ENCODE measurements at places on chromosomes 5 and 9. TPM values are rescaled to one million over a fixed set of nuclear protein-coding genes. Genes with fewer than 3 reads are reported as not detected.

EQTN gene
- polyA plus RNA-seq, result not detected

- peak; percentile 16 for DNase-seq
Observed at GRCh38 chr9:1267141-1267570, 217.0 kb downstream of the DMRT2 start.

DNA sequence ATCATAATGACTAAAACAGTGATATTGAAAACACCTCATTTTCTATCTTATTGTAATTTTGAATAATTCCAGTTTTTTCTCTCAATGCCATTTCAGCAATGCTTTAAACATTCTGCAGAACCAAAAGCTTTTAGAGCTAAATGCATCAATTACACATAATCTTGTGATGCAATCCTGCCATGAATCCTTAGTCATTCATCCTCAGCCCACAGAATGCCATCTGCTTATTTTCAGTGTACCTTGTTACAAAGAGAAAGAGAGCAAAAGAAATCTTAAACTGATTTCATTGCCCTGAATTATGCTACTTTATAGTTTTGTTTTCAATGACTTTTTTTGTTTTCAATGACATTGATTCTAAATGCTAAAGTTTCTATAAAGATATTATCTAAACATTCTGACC lies 1234.8 kb upstream of the C9orf72 start:
- DNase-seq, result no peak

LCP2 gene
- not detected for polyA plus RNA-seq

DNA sequence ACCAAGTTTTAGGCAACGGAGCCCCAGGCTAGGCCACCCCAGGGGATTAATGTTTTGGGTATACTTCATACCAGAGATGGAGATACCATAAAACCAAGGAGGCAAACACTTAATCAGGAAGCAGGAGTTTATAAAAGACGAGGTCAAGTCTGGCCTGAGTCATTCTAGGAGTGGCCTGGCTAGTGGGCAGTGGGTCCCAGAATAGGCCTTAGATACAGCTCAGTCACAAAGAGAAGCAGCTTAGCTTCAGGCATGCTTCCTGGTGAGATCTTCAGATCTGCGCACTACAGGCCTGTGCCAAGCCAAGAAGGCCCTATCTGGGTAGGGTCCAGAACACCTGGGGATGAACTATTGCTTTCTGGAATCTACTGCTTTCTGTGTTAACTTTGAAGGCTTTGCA lies 20.6 kb upstream of the NR5A1 start:
- peak; percentile 40 for DNase-seq

GRCh38 chr5:169006842-169007790 lies 293.8 kb downstream of the SLIT3 start:
- DNase-seq, result peak; percentile 55

- DNase-seq, result no peak
Observed at GRCh38 chr9:128722380-128723351, 1.3 kb downstream of the ZDHHC12 start.

DNA sequence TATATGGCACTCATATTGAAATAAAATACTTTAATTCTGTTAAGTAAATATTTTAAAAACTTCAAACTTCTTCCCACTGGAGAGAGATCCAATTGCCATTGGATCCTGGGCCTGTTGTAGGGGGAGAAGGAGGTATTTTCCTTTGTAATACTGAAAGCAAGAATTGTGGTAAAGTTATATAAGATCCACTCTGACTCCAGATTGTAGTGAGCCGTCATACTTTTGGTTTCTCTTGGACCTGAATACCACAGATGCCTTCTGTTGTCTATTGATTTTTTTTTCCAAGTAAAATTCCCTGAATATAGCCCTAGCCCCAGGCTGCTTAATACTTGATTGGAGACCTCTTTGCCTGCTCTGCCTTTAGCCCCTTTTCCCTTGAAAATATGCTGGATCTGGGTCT lies 86.9 kb downstream of the ATG10 start:
- DNase-seq, result peak; percentile 1

DNA sequence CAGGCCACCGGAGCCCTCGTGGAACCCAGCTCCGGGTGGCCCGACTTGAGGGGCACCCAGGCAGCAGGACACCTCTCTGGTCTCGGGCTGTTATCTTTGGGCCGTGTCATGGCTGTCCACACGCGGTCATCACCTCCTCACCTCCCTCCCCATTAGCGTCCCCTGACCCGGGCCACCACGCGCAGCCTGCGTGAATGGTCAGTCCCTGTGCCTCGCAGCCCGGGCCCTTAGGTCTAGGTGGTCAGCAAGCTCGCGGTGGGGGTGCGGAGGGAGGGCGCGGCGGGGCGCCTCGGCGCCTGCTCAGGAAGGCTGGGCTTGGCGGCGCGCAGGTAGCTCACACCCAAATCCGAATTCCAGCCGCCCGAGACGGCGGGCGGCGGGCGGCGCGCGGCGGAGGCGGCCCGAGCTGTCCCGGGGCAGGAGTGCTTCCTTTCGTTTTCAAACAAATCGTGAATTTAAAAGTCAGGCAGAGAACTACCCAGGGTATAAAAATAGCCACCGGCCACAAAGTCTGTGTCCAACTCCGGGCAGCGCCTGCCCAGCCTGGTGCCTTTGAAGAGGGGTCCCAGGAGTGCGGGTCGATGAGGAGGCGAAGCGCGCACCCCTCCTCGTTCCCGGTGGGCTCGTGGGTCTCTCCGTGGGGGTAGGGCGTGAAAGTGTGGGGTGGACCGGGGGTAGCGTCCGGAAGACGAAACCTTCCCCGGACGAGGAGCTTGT lies 1.0 kb upstream of the RXRA start:
- DNase-seq, result peak; percentile 82

GRCh38 chr9:131839281-131840084 lies 99.6 kb upstream of the RAPGEF1 start:
- DNase-seq, result peak; percentile 82

- no peak for DNase-seq
Observed at GRCh38 chr5:14724633-14725032, 60.1 kb downstream of the OTULIN start.

CDX1 gene
- polyA plus RNA-seq, result not detected

All from GM23248 (cell line).